Hair follicular keratinocyte (primary cell): ENCODE measurements at places on chromosomes 3 and 15. TPM values are rescaled to one million over a fixed set of nuclear protein-coding genes. Genes with fewer than 3 reads are reported as not detected.

The COL6A5 gene
- total RNA-seq, result not detected in 2 replicates

The INO80 gene
- 22.5 and 22.7 TPM in 2 replicates for total RNA-seq

The ZMAT3 gene
- 7.5 and 11.6 TPM in 2 replicates for total RNA-seq

The CKMT1B gene
- 87.1 and 108 TPM in 2 replicates for total RNA-seq

The PLXNB1 gene
- total RNA-seq, result 49.2 and 84.9 TPM in 2 replicates

The CCK gene
- 1.0 and 2.8 TPM in 2 replicates for total RNA-seq

The CCR3 gene
- not detected in 2 replicates for total RNA-seq

The MYH15 gene
- total RNA-seq, result 0.23 and 0.31 TPM in 2 replicates

The KLHL6 gene
- 0.16 TPM in 1 of 2 replicates, not detected in the other for total RNA-seq

The SLC9C1 gene
- not detected in 2 replicates for total RNA-seq

The SLC12A1 gene
- not detected in 2 replicates for total RNA-seq

The PLXNA1 gene
- total RNA-seq, result 70.2 and 100 TPM in 2 replicates

The CSPG5 gene
- 0.08 and 0.23 TPM in 2 replicates for total RNA-seq

The TIGIT gene
- not detected in 2 replicates for total RNA-seq
